ENCODE measurements at places on chromosomes 5 and 9.

DNA sequence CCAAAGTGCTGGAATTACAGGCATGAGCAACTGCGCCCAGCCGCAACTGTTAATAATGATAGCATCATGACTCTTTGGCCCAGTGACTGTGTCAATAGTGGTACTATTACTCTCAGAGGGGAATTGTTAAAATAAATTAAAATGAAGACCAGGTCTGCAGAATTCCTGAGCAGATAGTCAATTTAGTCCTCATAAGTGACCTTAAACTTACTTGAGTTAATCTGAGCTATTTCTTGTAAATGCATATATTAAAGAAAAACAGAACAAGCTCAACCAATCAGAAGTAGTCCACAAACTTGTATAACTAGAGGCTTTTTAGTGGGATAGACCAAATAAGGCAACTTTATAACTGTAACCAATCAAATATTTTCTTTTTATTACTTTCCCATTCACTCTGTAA, 1.7 kb upstream of the RECK start:
- no peak for DNase-seq

- DNase-seq = no peak
Measured at GRCh38 chr5:2514484-2514883, 237.0 kb downstream of the IRX2 start.

- DNase-seq = no peak
Measured at GRCh38 chr9:30609713-30610112, 1774.7 kb upstream of the ACO1 start.

GRCh38 chr5:87233143-87233542, 34.5 kb upstream of the RASA1 start:
- DNase-seq = no peak

- DNase-seq = no peak
Measured at GRCh38 chr5:93151121-93151520, 429.9 kb downstream of the NR2F1-AS1 start.

- no peak for DNase-seq
Measured at GRCh38 chr5:34738381-34738780, 82.3 kb downstream of the RAI14 start.

GRCh38 chr5:143213231-143213850, 190.1 kb downstream of the NR3C1 start:
- DNase-seq = peak; percentile 77

- DNase-seq = no peak
Measured at GRCh38 chr5:85488295-85488694, 1103.6 kb upstream of the EDIL3 start.

DNA sequence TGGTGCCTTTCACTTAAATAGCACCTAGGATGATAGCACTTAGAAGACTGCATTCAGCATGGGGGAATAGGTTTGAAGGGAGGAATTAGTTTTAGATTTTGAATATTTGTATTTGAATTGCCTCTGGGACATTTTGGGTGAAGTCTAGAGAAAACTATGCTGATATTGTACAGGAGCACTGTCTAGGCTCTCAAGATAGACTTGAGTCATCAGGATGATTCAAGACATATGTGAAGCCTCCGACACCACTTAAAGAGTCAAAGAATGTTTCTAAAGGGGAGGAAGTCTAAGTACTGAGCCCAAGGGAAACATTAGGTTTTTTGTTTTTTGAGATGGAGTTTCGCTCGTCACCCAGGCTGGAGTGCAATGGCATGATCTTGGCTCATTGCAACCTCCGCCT, 63.9 kb upstream of the CCDC180 start:
- DNase-seq = no peak

GRCh38 chr5:178786859-178787499, 56.5 kb upstream of the ZNF354A start:
- peak; percentile 86 for DNase-seq

DNA sequence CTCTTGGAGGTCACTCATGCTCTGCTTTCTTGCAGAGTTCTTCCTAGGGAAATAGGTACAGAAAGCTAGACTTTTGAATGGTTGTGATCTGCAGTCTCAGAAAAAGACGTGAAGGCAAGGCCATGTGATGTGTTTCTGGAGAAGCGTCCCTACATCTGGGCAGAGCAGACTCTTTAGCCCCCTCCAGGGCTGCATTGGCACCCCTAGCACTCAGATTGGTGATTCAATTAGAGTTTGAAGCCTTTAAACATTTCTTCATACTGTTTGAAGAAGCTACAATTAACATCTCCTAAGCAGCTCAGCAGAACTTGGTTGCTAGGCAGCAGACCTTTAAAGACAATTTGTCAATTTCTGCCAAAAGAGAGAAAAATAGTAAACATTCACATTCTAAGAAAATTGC, 21.6 kb downstream of the JADE2 start:
- no peak for DNase-seq

GRCh38 chr5:164545507-164545906, 1040.1 kb downstream of the MAT2B start:
- DNase-seq = no peak

DNA sequence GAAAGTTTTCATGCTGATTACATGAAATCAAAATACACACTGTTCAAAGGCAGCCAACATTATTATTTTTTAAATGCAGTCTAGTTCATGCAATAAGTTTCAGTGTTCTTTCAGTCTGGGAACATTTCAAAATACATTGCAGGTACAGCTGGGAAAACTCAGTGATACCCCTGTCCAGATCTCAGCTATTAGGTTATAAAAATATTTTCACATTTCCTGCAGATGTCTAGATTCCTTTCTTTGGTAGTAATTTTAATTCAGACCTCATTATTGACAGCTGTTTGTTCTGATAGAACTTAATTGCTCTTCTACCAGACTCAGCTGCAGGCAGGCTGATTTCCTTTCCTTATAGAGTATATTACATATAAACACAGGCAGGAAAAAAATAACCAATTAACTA, 556.8 kb upstream of the DMAC1 start:
- DNase-seq = no peak

DNA sequence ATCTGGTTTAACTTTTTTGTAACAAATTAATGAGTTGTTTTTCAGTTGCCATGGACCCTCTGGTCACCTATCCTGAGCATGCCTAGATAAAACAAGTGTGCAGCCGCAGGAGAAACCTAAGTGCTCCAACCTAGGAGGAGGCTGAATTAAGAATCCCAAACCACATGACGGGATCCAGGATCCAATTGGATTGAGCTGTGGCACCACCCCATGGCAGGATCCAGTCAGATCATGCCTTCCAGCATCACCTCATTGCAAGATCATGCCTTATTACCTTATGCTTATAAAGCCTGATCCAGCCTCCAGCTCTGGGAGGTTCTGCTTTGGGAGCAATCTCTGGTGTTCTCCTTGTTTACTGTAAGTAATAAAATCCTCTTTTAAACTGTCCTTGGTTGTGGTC, 662.0 kb downstream of the TLR4 start:
- DNase-seq = no peak

- DNase-seq = no peak
Measured at GRCh38 chr9:14405176-14405706, 91.3 kb upstream of the NFIB start.

DNA sequence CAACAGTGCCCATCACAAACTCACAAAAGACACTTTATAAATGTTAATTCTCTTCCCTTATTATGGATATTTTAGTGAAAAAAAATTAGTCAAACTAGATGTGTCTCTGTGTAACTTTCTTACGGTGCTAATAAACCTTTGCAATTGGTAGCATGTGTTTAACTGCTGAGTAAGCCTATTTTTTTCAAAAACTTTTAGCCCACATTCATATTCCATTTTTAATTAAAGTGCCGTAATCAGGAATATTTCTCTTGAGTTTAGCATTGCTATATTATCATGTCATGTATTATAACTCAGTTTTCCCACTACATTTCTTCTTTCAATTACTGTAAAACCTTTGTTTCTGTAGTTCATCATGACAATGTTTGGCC, 51.4 kb downstream of the FYB1 start:
- DNase-seq = no peak

- no peak for DNase-seq
Measured at GRCh38 chr5:139772927-139773690, 22.5 kb upstream of the PSD2 start.

DNA sequence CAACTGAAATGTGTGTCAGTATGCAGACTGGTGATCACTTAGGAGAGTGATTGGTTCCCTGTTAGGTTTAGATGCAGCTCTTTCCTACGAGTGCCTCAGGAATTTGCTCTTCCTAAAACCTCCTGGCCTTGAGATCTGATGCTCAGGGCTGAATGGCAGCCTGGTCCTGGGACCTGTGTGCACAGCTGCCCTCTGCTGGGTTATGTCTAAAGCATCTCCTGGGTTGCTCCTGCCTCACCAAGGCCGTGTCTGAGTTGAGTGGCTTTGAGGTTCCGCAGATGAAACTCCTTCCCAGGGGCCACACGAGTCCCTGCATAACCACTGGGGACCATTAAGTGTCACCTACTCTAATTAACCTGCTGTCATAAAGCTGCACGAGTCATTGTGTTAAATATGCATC, 59.5 kb downstream of the MVB12B start:
- peak; percentile 28 for DNase-seq

GRCh38 chr9:99433555-99433954, 211.5 kb downstream of the SEC61B start:
- DNase-seq = peak; percentile 82

DNA sequence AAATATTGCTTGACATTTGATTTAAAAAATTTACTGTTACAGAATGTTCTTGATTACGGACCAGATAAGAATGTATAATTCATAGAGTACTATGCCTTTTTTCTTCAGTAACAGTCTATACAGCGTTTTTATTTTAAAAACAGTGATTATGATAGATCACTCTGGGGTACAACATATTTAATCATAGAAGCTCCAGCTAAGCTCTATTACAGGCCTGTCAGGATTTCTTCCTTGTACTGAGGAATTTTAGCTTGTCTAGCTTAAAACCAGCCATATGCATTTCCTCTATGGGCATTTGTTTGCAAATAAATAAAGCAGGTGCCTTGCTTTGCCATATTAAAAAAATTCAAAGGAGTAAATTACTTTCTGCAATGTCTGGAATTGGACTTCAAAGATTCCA, 423.8 kb downstream of the BNC2 start:
- DNase-seq = no peak

DNA sequence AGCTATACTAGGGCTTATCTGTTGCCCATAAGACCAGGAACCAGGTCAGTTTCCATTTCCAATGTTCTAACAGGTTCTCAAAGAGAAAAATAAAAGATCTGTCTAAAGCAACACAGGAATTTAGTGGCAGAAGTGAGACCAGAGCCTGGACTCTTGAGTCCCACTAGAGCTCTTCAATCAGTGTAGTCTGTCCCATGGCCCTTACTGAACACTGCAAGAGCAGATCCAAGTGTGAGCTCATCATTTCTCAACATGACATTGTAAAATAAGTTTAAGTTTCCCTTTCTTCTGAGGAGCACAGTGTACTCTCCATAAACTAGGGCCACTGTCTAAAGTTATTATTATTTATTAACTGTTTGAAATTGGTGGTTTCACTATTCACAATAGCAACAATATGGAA, 8.6 kb upstream of the PAPPA start:
- no peak for DNase-seq

DNA sequence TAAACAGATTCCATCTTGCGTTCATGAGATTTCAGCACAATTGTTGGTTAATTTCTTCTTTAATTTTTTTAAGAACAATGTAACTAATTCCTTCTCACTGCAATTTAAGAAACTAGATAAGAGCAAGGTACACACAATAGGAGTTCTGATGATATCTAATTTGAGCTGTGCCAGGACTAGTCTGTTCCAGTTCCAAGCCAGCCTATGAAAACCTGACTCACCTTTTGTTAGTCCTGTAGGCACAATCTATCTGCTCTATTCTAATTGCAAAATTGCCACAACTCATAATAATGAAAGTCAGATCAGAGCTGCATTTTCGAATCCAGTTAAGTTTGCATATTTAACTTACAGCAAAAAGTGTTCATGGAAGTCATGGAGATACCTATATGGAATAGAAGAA, 494.1 kb upstream of the TUSC1 start:
- no peak for DNase-seq

GRCh38 chr5:107558823-107559375, 111.8 kb downstream of the EFNA5 start:
- DNase-seq = no peak

DNA sequence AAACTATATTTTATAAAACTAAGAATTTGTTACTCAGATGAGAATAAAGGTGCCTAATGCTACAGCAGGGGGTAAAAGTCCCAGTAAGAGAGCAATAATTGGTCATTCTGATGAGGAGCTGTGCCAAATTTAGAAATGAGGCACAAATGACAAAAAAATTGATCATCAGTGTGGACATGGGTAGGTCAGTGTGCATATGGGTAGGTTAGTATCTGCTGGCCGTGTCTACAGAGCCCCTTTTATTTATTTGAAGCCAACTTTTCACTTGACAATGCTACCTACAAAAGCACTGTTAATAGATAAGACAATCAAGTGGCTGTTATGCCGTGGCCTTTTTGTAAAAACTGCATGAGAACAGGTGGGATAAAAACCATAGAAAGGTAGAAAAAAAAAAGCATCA, 454.6 kb downstream of the RAB3C start:
- no peak for DNase-seq

DNA sequence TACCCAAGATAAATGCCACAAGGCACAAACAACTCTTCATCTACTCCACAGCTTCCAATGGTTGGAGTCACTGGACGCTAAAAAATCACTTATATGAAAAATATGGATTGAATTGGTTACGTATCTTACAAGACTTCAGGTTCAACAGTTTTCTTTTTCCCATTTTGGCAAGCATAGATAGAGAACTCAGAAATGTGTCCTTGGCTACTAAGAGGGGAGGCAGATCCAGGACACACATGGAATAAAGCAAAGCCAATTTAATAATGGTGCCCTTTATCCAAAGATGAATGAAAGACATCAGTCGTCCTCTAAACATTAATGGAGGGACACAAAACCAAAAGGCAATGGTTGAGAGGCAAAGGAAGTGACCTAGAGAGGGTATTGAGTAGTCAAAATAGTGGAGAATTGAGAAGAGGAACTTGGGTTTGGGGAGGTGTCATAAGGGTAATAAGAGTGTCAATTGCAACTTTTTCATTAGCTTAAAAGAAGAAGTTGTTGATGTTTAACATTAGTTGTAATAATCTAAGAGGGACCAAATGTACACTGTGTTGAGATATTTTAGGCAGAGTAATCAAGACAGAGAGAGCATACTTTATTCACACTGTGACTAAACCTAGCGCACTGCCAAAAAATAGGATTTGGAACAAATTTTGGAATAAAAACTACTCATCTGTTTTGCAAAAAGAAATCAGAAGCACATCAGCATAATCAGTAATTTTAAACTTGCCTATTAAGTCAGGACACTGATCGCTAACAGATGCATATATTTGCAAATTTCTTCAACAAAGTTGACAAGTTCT, 308.2 kb downstream of the ARL15 start:
- no peak for DNase-seq

GRCh38 chr9:74804018-74804385, 83.7 kb downstream of the TRPM6 start:
- no peak for DNase-seq

- DNase-seq = peak; percentile 9
Measured at GRCh38 chr5:130532786-130533185, 628.5 kb downstream of the CHSY3 start.

All from AG08395 (cell line).